ENCODE measurements at places on chromosomes 6 and 20. TPM values are rescaled to one million over a fixed set of nuclear protein-coding genes. Genes with fewer than 3 reads are reported as not detected.

RBM38 gene
- 27.7 TPM for polyA plus RNA-seq

FKBP5 gene
- 17.7 TPM for polyA plus RNA-seq

TRIM40 gene
- not detected for polyA plus RNA-seq

DNA sequence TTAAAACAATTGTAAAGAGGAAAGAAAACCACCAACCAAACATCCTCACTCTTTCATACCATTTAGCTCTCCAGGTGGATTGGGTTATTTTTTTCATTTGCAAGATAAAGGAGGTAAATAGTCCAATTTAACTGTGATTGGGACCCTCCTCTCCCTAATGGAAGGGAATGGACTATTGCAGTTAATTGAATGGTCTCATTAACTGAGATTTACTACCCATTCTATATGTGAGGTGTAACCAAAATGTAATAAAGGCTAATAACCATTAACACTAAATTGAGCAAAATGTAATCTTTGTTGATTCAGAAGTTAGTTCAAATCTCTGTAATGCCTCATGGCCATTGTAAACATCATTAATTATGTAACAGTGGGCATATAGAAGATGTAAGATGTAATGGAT, 105.0 kb downstream of the KLHL32 start:
- no peak for DNase-seq

DNA sequence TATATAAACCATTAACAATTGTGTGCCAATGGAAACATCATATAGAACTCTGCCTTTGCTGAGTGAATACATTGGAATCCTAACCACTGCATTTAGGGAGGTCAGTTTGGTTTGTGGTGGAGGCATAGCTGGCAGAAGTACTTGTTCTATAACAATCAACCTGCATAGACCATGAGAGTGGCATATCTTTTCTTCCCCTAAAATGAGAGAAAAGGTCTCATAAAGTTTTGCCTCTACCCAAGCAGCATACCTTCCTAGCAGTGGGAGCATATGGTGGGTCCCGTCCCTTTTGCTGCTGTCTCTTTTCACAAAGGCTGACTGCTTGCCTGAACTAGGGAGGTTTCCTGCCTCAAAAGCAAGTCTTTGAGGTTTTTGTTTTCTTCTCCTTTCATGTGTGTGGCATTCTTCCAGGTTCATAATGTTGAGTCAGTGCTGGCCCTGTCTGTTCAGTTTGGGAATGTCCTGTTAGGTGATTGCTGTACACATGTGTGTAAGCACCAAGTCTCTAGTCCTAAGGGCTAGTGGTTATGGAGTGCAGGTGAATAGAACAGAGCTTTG, 61.2 kb upstream of the SUPT3H start:
- DNase-seq: no peak

DNA sequence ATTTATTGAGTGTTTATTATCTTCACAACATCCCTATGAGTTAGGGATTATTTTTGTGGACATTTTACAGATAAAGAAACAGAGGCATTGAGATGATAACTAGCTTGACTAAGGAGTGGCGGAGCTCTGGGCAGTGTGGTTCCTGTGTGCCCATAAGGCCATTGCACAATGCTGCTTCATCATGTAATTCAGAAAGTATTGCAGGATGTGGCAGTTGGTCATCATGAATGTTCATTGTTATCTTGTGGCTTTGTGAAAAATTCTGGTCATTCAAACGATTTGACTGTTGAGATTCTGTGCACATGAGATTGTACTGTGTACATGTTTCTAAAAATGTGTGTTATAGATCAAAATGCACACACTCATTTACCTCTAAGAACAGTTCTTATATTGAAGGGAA, 150.8 kb downstream of the ESR1 start:
- no peak for DNase-seq

GRCh38 chr6:53530346-53530745, 14.6 kb downstream of the GCLC start:
- DNase-seq: no peak
